ENCODE measurements at places on chromosomes 16 and 17. TPM values are rescaled to one million over a fixed set of nuclear protein-coding genes. Genes with fewer than 3 reads are reported as not detected.

- DNase-seq = no peak
Observed at GRCh38 chr16:31874366-31875111, 932 bp downstream of the ZNF267 start.

GRCh38 chr16:55817236-55817912 lies 15.5 kb downstream of the CES1 start:
- no peak for DNase-seq

- no peak for DNase-seq
Observed at GRCh38 chr16:51390877-51391276, 239.8 kb upstream of the SALL1 start.

DNA sequence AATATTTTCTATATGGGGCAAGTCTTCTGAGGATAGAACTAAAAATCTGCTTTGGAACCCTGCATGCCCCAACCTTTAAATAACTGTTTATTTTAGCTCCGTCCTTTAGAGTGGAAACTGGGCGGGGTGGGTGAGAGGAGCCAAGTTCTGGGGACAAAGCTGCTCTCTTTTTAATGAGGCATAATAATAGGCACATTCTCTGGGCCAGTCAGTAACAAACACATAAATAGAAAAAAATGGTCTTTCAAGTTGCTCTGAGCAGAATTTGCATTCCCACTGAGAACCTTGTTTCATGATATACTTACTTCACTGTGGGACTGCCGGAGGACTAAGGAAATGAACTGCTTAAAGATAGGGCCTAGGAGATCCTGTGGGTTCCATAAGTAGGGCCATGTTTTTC lies 51.5 kb downstream of the KNOP1 start:
- DNase-seq = no peak

Gene CX3CL1
- 27.8 TPM for total RNA-seq

Gene ASIC2
- total RNA-seq = 0.09 TPM

Gene ENPP7
- not detected for total RNA-seq
